ENCODE measurements at places on chromosomes 16 and 17.

DNA sequence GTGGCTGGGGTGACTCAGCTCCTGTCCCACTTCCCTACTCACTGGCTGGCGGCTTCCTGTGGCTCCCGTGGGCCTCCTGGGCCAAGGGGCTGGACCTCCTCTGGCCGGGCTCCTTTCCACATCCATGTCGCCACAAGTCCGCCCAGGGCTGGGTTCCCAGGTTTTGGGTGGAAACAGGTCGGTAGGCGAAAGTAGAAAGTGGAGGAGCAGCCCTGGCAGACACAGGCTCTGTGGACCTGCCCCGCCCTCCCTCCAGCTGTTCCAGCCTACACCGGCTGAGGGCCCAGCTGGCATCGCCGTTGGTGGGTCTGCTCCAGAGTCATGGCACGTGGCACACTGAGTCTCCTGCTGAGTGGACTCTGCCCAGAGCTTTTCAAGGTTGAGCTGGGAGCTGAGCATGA lies 28.7 kb downstream of the GSE1 start:
- DNase-seq = no peak

- DNase-seq = no peak
Measured at GRCh38 chr16:77945126-77945525, 77.2 kb upstream of the CLEC3A start.

DNA sequence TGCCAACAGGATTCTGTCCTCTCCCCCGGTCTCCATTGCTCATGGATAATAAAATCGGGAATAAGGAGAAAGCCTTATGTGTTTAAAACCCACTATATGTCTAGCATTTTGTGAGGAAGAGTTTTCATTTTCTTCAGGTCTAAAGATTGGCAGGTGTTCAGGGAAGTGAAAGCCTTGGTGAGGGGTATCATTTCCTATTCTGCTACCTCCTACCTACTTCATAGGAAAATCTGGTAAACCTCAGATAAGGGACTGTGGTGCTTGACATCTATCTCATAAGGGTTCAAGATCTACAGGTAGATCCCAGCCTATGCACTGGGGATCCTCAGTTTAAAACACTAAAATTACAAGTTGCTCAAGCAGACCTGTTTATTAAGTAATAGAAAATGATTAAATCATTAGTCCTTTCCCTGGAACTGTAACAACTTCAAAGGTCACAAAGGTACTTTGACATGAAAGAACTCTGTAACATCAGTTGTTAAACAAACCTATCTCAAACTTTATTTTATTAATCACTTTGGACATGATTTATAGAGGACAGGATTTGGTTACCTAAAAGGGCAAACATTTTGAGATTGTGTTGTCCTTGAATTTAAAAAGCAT lies 6.5 kb downstream of the MOSMO start:
- no peak for DNase-seq

GRCh38 chr17:3527896-3528295 lies 29.7 kb downstream of the TRPV3 start:
- DNase-seq = no peak

DNA sequence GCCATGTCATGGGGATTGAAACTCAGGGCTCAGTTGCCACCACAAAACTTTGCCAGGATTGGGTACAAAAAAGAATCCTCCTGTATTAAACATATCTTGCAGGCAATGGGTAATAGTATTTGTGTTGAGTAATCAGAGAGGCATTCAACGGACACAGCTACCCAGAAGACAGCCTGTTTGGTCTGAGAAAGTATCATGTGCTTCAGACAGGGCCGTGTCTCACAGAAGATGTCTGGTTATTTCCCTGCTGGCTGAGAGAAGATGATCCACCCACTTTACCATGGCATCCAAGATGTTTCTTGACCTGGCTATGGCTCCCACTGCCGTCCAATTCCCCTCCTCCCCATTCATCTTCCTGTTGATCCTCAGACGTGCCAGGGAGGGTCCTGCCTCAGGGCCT lies 304.3 kb upstream of the XYLT1 start:
- DNase-seq = no peak

DNA sequence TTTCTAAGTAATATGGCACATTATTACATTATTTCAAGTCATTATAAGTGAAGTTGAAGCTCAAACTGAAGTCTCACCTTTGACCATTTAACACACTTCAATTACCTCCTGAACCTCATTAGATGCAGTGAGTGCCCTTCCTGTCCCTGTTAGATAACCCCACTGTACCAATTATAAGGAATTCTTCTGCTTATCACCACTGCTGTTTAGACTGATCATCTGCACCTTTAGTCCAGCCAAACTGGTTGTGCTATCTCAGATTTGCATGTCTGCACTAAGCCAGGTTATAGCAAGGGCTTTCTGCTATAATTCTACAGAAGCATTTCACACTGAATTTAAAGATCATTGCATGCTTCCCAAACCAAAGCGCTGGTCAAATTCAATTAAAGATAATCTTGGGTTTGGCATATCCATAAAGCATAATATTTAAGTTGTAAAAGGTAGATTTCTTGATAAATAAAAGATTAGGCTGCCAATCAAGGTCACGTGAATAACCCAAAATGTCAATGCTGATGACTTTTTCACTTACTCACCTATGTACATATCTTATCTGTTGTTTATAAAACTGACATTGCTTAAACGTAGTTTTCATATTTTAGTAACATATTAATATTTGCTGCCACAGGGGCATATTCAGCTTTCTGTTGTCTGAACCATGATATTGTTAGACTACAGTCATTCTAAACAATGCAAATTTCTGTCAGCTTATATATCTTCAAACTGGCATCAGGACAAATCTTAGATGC lies 11.9 kb downstream of the ITFG1 start:
- no peak for DNase-seq

- DNase-seq = no peak
Measured at GRCh38 chr17:51481370-51481769, 221.0 kb downstream of the UTP18 start.

DNA sequence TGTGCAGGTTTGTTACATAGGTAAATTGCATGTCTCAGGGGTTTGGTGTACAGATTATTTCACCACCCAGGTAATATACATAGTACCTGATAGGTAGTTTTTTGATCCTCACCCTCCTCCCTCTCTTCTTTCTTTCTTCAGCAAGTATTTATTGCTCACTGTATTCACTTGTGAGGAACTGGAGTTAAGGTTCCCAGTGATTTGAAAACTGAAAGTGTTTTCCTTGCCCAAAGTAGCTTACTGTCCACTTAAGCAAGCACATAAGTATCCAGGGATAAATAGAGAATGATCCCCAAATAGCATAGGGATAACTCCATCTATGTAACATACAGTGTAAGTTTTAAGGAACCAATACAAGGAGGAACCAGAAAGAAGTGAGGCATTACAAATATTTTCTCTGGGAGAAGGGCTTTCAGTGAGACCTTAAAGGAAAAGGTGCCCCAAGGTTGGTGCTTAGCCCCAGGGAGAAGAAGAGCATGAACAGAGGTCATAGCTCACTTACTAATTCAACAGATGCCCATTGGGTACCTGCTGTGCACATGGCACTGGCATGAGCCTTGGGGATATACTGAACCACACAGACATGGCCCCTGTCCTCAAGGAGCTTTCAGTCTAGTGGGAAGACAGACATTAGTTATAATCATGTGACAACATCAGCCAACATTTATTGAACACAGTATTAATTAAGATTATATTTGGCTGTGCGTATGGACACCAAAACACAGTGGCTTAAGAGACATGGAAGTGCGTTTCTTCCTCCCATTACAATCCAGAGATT lies 17.0 kb downstream of the MYL4 start:
- DNase-seq = no peak

GRCh38 chr17:16415031-16415924 lies at the start of gene TRPV2:
Gene TRPV2 (plus strand): TSS chr17:16415571. CDS start chr17:16417669, 2,098 bp downstream.
- peak; percentile 41 for DNase-seq

- DNase-seq = no peak
Measured at GRCh38 chr16:17204206-17204605, 266.6 kb downstream of the XYLT1 start.

DNA sequence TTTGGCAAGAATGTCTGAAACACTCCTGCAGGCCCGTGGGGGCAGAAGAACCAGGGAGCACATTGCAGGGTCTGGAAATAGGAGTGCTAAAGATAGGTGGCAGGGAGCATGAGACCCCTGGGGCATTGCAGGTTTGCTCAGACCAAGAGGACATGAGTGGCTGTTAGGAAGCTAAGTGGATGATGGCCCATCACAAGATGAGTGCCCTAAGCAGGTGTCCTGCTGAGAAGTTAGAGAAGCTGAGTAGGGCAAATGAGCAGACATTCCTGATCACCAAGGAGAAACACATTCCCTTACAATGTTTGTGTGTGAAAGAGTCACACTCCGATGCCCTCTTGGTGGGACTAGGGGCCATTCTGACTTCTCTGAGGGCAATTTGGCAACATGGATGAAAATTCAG lies 9.9 kb downstream of the MLYCD start:
- no peak for DNase-seq

GRCh38 chr17:3795390-3796102 lies 5.4 kb downstream of the ITGAE start:
- no peak for DNase-seq

DNA sequence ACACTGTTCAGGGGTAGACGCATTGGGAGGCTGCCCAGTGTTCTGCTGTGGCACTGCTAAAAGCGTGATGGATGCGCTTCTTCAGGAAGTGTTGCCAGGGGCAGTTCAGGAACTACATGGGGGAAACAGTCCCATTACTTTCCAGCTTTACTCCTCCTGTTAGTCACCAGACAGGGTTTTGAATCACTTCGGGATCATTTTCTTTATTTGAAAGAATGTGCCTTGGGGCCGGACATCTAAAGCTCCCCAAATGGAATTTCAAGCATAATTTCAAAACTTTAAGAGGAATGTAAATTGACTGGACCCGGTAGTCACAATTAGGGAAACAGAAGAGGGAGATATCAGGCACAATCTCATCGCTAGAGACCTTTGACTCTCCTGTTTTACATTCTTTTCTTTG lies 1.3 kb upstream of the KRTAP2-1 start:
- DNase-seq = no peak

GRCh38 chr17:42865638-42866094 lies 14.7 kb downstream of the AOC3 start:
- no peak for DNase-seq

- DNase-seq = peak; percentile 71
Measured at GRCh38 chr17:82236142-82236971, 7.5 kb downstream of the SLC16A3 start.

DNA sequence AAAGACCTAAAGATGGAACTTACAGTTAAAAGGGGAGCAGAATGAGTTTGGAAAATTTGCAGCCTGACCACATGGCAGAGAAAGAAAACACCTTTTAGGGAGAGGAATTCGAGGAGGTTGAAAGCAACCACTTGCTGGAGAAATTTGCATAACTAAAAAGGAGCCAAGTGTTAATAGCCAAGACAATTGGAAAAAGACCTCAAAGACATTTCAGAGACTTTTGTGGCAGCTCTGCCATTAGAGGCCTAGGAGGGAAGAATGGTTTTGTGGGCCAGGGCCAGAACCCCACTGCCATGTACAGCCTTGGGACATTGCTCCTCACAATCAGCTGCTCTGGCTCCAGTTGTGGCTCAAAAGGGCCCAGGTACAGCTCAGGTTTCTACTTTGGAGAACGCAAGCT lies 338.5 kb downstream of the UTP18 start:
- DNase-seq = no peak
